Posterior cingulate gyrus (tissue), 11 donors: ENCODE measurements at places on chromosomes 3 and 15.

GRCh38 chr15:47820747-47821319 is 103.5 kb downstream of the SEMA6D start:
- DNase-seq, result no peak

DNA sequence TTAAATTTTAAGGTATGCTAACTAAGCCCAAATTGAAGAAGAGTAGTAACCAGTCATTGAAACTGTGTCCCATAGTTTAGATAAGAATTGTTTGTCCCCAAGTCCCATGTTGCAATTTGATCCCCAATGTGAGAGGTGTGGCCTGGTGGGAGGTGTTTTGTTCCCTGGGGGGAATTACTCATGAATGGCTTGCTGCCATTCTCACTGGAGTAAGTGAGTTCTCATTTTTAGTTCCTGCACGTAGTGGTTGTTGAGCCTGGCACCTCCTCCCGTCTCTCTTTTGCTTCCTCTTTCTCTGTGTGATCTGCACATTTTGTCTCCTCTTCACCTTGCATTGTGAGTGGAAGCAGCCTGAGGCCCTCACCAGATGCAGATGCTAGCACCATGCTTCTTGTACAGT is 1271.0 kb downstream of the NSUN3 start:
- DNase-seq, result no peak

- no peak for DNase-seq
These were observed 8.3 kb upstream of the ATP8B4 start for GRCh38 chr15:50127255-50127777.

- no peak for DNase-seq
These were observed 618.6 kb downstream of the NAALADL2 start for GRCh38 chr3:175477651-175478224.

DNA sequence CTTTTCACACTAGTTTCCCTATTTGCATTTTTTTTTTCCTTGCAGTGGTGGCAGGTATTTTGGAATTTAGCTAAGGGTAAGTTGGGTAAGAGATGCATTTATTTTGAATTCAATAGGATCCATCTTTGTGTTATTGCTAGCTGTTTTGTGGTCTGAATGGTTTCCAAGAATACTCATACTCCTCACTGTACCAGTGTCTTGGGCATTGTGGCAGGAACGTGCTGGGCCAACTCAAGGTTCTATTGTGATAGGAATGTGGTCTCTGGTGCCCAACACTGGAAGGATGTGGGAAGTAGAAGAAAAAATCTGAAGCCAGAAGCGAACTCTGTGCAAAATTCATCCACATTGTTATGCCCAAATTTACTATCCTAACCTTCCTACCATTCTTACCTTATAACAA is 135.6 kb downstream of the RBMS3 start:
- no peak for DNase-seq

- no peak for DNase-seq
These were observed 306.5 kb upstream of the CBLB start for GRCh38 chr3:106175276-106175675.

DNA sequence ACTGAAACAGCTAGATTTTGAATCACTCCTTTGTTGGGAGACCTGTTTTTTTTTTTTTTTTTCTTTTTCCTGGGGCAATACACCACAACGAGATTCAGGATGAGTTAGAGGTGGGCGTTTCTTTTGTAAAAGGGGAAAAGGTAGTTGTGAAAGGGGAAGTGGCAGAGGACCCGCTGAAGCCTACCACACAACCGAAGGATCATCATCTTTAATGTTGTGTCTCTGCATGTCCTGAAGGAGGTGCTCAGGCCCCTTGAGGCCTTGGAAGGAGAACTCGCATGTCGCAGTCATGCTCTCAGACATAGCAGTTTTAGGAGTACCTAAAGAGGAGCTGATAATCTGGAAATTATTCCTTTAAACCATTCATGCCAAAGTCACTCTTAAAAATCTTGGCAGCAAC is 137.9 kb upstream of the LRIG1 start:
- no peak for DNase-seq

GRCh38 chr15:70274255-70274880 is 176.7 kb upstream of the TLE3 start:
- no peak for DNase-seq

DNA sequence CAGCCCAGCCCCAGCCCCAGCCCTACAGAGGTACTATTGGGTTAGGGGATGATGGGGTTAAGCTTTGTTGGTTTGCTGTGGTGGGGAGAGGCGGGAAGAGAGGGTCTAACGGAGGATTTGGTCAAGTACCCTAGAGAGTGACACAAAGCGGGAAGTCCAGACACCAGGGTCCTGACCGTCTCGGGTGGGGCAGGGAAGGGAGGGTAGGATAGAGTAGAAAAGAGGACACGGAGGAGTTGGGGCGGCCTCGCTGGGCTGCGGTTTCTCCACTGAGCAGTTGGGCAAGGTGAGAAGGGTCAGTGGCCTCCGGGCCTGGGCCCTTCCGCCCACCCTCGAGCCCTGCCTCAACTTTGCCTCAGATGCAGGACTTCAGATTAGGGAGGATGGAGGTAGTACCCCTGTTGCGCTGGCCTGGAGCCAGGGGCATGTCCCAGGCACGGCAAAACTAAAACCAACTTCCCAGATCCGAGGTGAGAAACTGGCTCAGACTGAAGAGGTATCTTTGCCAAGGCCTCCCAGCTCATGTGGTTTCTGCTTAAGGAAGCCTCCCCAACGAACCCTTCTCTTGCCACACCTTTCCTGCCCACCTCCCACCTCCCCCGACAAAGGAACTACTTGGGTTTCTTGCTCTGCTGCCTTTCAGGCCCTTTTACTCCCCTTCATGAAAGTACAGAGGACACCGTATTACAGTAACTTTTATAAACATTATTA is 551 bp downstream of the PML start:
- no peak for DNase-seq

- no peak for DNase-seq
These were observed 70.6 kb upstream of the RAD18 start for GRCh38 chr3:9033867-9034266.

DNA sequence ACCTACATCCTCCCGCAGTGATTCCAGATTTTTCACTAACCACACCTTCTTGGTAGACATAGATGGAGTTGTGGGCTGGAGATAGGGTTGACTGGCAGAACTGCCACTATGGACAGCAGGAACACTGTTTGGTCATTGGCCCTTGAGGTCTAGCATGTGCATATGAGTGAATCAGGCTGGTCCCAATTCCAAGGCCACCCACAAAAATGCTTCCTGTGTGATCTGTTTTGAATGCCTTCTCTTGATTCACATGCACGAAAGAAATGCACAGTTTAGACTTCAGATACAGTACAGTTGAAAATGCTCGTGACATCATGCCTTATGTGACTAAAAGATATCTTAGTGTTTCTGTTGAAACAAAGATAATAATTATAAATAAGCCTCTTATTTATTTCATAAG is 285.8 kb upstream of the SEMA6D start:
- DNase-seq, result no peak

DNA sequence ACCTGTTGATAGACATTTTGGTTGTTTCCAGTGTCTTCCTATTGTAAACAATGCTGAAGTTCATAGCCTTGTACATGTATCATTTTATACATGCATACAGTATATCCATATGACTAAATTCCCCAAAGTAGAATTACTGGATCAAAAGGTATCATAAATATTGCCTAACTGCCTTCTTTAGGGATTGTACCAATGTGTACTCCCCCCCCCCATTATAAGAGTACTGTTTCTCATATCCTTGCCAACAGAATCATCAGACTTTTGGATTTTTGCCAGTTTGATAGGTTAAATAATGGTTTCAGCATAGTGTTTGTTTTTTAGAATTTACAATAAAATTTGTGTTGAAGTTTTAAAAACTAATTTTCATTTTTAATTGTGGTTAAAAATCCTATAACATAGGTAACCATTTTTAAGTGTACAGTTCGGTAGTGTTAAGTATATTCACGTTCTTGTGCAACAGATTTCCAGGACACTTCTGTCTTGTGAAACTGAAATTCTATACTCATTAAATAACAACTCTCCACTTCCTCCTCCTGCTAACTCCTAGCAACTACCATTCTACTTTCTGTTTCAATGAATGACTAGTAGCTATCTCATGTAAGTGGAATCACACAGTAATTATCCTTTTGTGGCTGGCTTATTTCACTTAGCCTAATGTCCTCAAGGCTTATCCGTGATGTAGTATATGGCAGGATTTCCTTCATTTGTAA is 30.8 kb upstream of the MAP3K13 start:
- no peak for DNase-seq

DNA sequence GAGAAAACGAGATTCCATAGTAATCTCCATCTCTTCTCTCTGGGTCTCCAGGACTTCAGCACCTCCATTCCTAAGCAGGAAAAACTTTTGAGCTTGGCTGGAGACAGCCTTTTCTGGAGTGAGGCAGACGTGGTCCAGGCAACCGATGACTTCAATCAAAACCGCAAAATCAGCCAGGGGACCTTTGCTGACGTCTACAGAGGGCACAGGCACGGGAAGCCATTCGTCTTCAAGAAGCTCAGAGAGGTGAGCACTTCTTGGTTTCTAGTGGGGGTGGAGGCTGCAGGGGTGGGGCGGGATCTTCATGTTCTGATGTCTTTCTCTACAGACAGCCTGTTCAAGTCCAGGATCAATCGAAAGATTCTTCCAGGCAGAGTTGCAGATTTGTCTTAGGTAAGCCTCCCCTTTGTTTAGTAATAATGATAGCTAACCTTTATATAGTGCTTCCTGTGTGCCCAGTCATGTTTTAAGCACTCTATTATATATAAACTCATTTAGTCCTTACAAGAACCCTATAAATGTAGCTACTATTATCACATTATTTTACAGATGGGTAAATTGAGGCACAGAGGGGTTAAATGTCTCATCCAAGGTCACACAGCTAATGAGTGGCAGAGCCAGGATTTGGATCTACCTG is 35.0 kb upstream of the TATDN2 start:
- DNase-seq, result no peak

DNA sequence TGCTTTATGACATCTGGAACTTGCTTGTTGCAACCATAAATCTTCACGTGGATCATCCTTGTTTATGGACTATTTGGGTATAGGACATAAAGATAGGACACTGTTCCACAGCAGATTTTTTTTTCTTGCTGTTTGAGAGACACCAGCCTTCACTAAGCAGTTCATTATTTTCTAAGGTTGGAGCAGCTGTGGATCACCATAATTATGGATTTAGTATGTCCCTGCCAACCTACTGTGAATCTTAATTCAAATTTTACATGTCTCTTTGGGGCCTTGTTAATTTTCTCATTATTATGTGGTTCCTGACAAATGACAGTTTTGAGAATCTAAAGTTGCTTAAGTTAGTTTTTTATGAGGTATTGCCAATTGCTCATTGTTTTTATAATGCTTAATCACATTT is 161.2 kb downstream of the B3GALNT1 start:
- DNase-seq, result no peak

- DNase-seq, result no peak
These were observed 2.2 kb downstream of the CHRNA5 start for GRCh38 chr15:78567531-78567930.

DNA sequence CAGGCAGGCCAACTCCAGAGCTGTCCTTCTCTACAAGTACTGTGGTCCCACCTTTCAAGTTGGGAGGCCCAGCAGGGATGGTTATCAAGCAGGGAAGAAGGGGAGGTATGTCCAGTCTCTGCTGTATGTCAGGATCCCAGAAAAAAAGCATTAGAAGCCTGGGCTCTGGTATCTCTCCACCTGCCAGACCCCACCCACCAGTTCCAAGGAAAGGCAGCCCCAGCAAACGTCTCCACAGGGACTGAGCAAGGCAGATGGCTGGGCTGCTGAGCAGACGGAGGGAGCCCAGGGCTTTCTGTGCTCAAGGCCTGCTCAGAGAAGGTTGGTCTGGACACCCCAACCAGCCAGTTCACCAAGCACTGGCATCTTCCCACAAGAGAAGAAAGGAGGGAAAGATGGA is 287.8 kb downstream of the XXYLT1 start:
- no peak for DNase-seq

GRCh38 chr3:127835993-127836882 is 13.9 kb upstream of the MGLL start:
- no peak for DNase-seq

GRCh38 chr3:179760944-179761343 is 108.1 kb downstream of the USP13 start:
- no peak for DNase-seq

GRCh38 chr3:47594792-47595191 is 16.1 kb upstream of the CSPG5 start:
- DNase-seq, result no peak

DNA sequence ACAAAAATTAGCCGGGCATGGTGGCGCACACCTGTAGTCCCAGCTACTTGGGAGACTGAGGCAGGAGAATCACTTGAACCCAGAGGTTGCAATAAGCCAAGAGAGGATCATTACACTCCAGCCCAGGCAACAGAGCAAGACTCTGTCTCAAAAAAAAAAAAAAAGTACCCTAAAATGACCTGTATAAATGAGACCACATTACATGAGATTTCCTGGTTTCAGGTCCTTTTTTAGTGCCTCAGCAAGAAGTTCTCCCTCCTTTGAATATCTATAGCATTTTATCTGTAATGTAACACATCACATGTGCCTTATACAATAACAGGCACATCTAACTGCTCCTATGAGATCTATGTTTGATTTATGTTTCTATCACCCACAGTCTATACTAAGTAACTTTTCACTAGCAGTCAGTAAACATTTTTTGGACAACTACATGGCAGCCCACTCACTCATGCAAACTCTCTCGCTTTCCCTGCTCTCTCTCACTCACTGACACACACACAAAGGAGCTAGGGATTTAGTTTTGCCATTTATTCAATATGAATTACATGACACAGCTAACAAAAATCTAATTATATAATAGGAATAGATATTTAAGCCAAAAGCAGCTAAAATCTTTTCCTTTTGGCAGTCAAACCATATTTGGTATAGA is 34.1 kb downstream of the ADAM10 start:
- no peak for DNase-seq

DNA sequence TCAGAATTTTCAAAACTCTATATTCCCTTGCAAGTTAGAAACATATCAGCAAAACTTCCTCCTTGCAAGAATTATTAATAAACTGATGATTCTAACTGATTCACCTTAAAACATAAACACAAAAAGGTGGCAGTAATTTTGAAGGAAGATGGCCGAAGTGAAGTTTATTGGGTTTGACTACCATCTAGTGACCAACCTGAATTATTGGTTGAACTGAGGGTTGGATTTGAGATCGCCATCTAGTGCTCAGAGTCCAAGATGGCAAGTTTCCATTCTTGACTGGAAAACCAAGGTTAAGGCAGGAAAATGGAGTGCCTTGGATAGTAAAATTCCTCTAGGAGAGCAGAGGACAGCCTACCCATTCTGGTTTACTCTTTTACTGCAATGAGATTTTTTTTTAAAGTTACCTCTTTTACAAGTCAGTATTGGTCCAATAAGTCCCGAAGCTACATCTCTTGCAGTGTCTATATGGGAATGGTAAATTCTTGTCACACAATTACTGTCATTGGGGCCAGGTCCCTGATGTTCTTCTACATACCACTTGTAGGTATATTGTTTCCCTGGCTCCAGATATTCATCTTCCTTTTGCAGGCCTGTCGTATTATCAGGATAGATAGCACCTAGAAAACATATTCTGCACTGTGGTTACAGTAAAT is 51.6 kb upstream of the CP start:
- DNase-seq, result no peak

GRCh38 chr3:132261506-132261905 is 55.7 kb upstream of the ACP3 start:
- no peak for DNase-seq
